Activated T-cell treated with anti-CD3 and anti-CD28 coated beads for 4 hours (primary cell): ENCODE measurements at places on chromosomes 13 and 19.

GRCh38 chr19:15934332-15935078 lies at the start of gene CYP4F11:
CYP4F11 (minus strand) TSS chr19:15934529; CDS start chr19:15934408, 121 bp downstream.
- no peak for DNase-seq

GRCh38 chr19:30663611-30664174 lies 291.5 kb downstream of the ZNF536 start:
- no peak for DNase-seq

- DNase-seq: no peak
Observed at GRCh38 chr19:47100290-47100689, 13.3 kb downstream of the ZC3H4 start.

GRCh38 chr19:58007285-58007684 lies 4.7 kb upstream of the ZNF606 start:
- DNase-seq: no peak

DNA sequence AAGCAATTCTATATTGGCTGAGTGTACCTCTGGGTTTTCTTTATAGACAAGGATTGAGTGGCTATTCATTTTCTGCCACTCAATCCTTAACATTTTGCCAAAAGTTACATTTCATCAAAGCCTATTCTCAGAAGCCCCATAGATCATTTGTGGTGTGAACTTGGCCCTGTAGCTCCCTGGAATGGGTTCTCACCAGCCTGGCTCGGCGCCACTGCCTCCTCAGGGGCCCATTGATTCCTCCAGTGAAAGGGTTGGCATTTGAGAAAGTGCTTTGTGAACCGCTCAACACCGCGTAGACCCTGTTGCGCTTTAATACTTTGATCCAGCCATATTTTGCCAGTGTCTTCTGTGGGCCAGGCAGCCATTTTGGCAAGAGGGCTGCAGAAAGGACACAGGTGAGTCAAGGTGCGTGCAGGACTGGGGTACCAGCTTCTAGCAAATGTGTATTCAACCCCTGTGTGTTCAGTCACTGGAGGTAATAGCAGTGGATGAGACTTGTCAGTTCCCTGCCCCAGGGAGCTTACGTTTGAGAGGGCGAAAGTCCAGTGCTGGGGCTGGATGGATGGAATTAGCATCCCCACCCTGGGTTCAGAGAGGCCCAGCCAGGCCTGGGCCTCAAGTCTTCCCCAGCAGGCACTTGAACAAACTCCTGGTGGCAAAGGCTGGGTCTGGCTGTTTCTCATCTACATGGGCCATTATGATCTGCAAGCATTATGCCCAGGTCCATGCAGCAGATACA lies 3.8 kb downstream of the RAB8A start:
- no peak for DNase-seq

GRCh38 chr13:112096959-112097358 lies 30.0 kb downstream of the SOX1 start:
- no peak for DNase-seq

GRCh38 chr19:4044990-4045465 lies 21.7 kb downstream of the ZBTB7A start:
- DNase-seq: no peak

GRCh38 chr19:28330831-28331230 lies 882.1 kb downstream of the UQCRFS1 start:
- no peak for DNase-seq

- DNase-seq: no peak
Observed at GRCh38 chr13:46871557-46871956, 25.3 kb downstream of the HTR2A start.

- DNase-seq: no peak
Observed at GRCh38 chr13:45205124-45205523, 4.3 kb upstream of the KCTD4 start.

- no peak for DNase-seq
Observed at GRCh38 chr13:42148538-42148937, 100.1 kb downstream of the DGKH start.

DNA sequence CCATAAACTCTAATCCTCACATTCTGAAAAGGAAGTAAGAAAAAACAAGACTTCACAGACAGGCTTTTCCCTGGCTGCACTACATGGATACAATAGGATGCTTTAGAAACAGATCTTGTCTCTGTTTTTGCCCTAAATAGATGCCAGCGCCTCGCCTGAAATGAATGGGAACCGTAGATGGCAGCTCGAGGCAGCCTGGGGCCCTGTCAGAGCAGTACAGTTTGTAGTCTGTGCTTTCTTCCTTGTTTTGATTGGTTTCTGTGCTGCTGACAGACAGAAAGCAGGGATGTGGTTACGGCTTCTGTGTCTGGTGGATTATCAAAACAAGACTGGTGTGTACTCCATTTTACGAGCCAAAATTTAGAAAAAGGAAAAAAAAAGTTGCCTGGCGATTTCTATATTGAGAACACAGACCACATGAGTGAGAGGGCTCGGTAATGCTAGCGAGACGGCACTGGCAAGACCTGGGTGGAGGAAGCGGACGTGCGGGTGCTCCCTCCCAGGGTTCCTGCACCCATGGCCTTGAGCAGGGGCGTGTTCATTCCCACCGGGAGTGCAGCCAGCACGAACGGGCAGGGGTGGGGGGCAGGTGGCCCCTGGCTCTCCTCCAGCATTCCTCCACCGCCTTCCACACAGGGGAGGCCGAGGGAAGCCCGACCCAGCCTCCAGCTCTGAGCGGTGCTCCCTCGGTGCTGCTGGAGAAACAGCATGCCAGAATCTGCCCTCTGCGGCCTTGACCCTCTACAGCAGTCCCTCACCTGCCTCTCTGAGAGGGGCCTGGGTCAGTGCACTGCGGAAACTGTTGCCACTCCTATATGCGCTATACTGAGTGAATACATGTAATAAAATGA lies 37.6 kb upstream of the C1QTNF9 start:
- no peak for DNase-seq

DNA sequence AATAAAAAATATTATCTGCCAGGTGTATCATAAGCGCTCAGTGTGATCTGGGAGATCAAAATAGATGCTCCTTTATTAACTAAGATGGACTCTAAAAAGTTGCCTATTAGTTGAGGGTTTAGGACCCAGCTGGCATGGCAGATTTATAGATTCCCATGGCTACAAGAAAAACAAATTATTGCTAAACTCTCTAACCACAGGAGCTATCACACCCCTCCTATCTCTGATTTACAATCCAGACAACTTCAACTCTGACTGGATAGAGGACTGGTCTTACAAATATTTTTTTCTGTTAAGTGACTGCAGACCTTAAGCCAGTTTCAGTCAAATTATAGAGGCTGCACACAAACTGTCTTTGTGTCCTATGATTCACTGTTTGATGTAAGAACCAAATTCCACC lies 45.4 kb upstream of the MYCBP2 start:
- DNase-seq: no peak
